ENCODE measurements at places on chromosomes 5 and 9.

GRCh38 chr5:169288066-169288930 lies 12.6 kb downstream of the SLIT3 start:
- DNase-seq, result no peak

- no peak for DNase-seq
Observed at GRCh38 chr5:134223406-134224248, 2.2 kb downstream of the PPP2CA start.

DNA sequence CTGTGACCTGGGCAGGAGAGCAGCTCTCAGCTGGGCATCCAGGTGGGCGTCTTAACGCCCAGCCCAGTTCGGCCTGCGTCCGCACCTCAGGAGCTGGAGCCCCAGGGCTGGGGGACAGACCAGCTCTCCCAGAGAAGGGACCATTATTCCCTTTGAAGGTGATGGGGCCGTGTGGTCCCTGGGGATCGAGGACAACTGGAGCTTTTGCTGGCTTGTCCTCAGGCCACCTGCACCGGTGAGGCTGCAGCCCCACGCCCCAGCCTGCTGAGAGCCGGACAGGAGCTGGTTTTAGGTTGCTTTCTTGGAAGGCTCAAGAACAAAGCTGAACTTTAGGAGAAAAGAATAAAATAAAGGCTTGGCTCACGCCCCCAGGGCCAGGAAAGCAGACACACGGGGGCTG lies 40.9 kb downstream of the NACC2 start:
- DNase-seq, result no peak

DNA sequence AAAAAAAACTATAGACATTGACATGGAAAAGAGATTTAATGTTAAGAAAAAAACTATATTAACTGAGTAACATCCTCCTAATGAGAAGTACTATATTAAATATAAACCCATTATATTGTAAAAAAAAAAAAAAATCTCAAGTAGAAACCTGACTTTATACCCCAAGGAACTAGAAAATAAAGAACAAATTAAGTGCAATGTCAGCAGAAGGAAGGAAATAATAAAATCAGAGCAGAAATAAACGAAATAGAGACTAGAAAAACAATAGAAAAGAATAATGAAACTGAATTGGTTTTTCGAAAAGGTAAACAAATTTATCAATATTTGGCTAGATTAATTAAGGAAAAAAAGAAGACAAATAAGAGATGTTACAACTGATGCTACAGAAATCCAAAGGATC lies 329.1 kb upstream of the ZNF608 start:
- no peak for DNase-seq

GRCh38 chr5:132475497-132475882 lies 15.1 kb downstream of the IRF1 start:
- DNase-seq, result no peak

GRCh38 chr5:128052780-128053179 lies 30.8 kb upstream of the SLC12A2 start:
- no peak for DNase-seq

DNA sequence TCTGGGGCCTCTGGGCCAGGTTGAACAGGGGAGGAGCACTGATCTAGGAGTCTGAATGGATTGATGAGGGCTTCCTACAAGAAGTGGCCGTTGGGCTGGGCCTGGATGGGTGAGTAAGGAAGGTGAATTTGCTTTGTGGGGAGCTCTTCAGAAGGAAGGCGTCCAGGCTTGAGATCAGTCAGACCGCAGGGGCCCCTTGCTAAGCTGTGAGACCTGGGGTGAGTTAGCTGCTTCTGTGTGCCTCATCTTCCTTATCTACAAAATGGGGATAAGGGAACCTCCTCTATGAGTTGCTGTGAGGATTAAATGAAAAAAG lies 1.1 kb upstream of the SYNPO start:
- no peak for DNase-seq

DNA sequence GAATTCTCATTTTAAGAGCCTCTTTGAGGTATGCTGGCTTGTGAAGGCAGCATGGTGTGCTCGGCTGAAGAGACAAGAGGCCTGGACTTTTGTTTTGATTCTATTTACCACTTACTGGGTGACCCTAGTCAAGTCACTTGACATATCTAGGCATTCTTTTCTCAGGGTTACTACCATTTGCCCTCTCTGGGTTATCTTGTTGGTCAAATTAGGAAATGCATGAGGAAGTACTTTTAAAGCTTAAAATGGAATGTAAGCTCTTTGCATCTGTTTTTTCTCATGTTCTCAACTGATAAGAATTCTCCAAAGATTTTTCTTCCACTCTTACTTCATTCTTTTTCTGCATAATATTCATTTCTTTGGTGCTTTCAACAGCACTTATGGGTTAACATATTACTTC lies 173.1 kb downstream of the PLK2 start:
- no peak for DNase-seq

DNA sequence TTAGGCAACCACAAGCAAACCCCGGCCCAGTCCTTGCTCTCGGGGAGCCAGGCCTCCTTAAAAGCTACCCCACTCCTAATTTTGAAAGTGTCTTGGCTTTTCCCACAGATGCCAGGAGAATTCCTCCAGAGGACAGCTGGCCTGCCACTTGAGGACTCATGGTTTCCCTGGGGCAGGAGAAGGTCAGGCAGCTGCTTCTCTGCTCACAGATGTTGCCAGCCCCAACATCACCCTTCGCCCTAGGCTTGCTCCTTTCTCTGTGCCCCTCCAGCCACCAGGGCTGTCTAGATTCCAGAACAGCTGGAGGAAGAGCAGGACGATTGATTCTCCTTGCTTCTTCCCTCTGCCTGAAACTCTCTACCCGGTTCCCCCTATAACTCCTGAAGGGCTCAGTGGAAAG lies 8.5 kb downstream of the GGTA1 start:
- DNase-seq, result no peak

DNA sequence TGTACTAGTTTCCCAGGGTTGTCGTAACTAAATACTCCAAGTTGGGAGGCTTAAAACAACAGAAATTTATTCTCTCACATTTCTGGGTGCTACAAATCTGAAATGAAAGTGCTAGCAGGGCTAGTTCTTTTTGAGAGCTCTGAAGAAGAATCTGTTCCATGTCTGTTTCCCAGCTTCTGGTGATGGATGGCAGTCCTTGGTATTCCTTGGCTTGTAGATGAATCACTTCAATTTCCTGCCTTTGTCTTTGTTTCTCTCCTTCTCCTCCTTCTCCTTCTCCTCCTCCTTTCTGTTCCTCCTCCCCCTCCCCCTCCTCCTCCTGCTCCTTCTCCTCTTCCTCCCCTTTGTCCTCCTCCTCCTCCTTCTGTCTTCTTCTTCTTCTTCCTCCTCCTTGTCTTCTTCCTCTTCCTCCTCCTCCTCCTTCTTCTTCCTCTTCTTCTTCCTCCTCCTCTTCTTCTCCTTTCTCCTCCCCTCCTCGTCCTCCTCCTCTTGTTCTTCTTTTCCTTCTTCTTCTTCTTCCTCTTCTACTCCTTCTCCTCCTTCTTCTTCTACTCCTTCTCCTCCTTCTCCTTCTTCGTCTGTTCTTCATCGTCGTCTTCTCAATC lies 104.7 kb upstream of the ANKRD55 start:
- DNase-seq, result no peak

DNA sequence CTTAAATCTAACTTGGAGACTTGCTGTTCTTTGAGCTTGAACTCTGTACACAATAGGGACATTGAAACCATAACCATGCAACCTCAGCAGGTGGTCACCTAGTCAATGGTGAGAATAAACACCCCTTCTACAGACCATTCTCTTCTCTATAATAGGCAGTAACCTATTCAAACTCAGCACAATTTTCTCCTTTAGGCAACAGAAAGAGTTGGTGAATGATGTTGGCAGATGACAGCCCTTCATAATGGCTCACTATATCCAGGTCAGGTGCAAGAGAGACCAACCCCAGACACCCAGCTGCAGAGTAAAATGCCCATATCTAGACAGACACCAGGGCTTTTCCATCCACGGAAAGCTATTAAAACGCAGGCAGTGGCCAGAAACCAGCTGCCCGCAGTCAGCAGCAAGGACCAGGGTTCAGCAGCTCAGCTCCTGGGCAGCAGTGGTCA lies 106.7 kb downstream of the SERINC5 start:
- DNase-seq, result no peak

DNA sequence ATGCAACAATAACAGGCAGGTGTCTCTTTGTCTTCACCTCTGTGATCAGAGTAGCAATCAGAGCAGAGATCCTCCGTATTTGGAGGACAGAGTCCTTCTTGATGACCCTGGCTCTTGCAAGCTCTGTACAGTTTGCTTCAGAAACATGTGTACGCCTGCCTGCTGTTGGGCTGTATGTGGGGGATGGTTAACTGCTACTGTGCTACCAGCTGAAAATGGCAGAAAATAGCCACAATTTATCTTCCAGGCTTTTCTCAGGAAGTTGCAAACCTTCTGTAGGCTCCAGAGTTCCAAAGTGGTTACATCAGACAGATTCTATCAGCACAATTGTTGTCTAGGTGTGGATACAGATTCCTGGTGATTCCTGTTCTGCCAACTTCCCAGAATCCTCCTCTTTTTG lies 35.5 kb downstream of the DDX46 start:
- no peak for DNase-seq

GRCh38 chr9:81076131-81076530 lies 613.2 kb downstream of the TLE1 start:
- DNase-seq, result no peak

GRCh38 chr9:87950765-87951488 lies 23.4 kb downstream of the CDK20 start:
- DNase-seq, result peak; percentile 30

DNA sequence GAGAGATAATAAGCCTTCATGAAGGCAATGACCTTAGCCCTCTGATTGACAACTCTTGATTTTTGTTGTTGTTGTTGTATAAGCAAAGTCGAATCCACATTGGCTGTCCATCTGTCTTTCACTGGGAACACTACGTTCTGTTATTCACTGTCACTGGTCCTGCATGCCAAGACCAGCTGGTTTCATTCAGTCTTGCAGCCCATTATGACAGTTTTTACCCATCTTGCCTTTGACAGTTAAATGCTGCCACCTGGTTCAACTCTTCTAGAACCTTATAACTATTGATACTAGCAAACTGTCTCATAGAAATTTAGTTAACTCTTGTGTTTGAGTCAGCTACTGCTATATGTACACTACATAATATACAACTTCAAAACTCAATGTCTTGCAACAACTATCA lies 382.3 kb upstream of the CDH10 start:
- DNase-seq, result no peak

DNA sequence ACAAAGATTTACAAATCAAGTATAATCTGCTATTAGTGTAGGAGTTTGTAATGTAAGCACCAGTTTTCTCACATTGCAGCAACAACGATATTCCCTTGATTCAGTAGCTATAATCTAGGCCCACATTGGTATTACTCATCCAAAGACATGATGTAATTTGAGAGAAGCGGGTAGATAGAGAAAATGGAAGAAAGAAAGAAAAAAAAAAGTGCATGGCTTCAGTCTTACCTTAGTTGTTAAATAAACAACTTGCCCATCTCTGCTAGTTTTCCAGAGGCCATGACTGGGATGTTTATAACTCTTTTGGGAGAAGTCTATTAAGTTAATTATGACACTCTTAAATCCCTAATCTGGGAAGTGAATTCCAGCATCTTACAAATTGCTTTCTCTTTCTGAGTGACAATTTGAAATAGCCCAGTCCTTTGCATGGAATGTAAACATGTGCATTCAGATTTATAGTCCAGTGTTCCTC lies 2.8 kb downstream of the MELK start:
- no peak for DNase-seq

- no peak for DNase-seq
Observed at GRCh38 chr9:38030658-38031057, 38.4 kb downstream of the SHB start.

GRCh38 chr9:115444959-115445358 lies 327.0 kb upstream of the TNC start:
- DNase-seq, result no peak

DNA sequence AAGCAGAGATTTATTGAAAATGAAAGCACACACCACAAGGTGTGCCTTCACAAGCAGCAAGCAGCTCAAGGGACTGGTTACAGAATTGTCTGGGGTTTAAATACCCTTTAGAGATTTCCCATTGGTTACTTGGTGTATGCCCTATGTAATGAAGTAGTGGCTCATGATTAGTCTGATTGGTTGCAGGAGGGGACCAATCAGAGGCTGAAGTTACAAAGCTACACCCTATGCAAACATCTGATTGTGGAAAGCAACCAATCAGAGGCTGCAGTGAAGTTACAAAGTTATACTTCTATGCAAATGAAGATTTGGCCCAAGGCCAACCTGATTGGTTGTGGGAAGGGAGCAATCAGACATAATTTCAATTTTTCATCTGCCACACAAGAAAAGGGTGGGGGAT lies 119.9 kb downstream of the C9orf152 start:
- DNase-seq, result peak; percentile 70

- DNase-seq, result no peak
Observed at GRCh38 chr9:125238915-125239446, 2.2 kb downstream of the HSPA5 start.

- DNase-seq, result no peak
Observed at GRCh38 chr5:76704131-76704663, 11.7 kb upstream of the F2R start.

DNA sequence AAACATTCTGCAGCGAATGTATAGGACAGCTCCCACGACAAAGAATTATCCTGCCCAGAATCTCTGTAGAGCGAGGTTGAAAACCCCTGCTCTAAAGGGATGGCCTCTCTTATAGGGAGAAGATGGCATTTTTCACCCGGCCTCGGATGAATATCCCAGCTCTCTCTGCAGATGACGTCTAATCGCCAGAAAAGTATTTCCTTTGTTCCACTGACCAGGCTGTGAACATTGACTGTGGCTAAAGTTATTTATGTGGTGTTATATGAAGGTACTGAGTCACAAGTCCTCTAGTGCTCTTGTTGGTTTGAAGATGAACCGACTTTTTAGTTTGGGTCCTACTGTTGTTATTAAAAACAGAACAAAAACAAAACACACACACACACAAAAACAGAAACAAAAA lies 17.4 kb upstream of the RARS1 start:
- DNase-seq, result no peak

DNA sequence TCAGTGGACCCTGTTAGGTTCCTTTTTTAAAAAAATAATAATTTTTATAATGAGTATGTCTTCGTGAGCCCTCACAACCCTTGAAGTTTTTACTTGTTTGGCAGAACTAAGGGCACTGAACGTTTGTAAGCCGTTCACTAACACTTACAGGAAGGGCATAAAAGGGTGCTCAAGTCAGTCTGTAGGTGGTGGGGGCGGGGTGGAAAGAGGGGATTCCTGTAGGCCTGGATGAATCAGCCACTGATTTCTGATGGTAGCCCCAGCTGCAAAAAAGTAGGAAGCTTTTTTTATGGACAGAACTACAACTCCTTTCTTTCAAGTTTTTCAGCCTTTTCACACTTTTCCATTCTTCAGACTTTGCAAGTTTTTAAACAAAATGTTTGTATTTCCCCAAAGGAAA lies 35.8 kb downstream of the PIK3R1 start:
- no peak for DNase-seq

DNA sequence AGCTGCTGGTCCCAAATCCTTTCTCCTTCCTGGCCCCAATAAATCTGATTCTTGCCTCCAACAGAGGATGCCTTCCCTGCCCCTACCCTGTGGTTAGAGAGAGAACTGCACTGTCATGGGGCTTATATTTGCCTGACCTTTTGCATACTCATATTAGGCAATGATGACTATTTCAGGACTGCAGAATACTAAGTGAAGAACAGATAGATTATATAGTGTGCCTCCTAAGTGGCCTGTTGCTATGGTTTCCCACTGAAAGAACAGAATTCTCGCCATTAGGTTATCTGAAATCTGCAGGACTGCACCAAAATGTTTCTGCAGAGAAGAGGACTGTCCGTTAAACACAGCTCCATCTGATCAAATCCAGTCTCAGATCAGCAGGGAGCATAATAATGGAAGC lies 87.3 kb upstream of the CCNG1 start:
- no peak for DNase-seq

- no peak for DNase-seq
Observed at GRCh38 chr5:78734094-78734845, 85.7 kb upstream of the LHFPL2 start.

All from NCI-H2029 treated with DMSO at 0.1 percent for 48 hours (cell line).